ENCODE measurements at places on chromosomes 2 and 18.

GRCh38 chr2:232142049-232142448, 180.5 kb downstream of the DIS3L2 start:
- DNase-seq: peak; percentile 65

DNA sequence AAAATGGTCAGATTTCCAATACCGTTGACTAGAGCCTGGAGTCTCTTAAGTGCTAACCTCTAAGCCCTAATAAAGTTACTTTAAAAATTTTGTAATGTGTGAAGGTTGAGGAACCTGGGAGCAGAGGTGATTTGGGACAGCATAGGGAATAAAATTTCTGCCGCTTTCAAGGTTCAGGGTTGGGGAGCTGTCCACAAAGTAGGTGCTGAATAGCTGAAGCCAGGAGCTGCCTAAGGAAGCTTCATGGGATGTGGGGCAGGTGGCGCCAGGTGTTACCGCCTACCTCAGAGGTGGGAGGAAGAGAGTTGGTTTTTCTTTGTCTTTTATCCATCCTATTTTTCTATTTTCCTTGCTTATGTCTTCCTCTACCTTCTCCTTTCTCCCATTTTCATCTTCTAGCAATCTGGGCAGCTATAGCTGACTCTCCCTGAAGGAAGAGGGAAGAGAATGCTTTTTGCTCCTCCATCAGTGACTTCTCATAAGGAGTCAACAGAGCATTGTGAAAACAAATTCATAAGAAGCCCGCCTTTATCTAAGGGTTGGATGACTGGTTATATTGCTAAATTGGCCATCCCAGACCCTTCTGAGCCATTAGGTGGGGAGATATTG, 178.7 kb downstream of the CLIP4 start:
- peak; percentile 83 for DNase-seq

DNA sequence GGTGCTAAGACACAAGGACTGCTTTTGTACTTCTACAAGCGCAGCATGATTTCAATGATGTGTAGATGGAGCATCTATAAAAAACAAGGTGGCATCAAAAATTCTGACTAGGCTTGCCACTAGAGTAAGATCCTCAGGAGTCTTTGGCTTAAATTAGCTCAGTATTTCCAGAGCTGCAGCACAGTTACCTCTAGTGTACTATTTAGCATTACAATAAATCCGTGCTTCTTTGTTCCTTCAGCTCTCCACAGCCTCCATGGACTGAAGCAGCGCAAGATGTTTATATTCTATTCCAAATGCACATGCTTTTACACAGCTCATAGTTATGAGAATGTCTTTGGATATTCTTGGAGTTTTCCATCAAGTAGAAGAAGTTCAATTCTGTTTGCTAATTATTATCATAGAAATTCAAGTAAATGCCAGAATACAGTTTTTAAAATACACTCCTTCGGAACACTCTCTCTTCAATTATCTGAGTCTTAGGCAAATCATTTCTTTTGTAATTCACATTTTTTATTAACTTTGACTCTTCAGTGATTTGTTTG, 1133.0 kb upstream of the LRRTM1 start:
- DNase-seq: peak; percentile 6

GRCh38 chr18:9905401-9905922, 8.4 kb upstream of the VAPA start:
- DNase-seq: no peak

- peak; percentile 20 for DNase-seq
These were observed 274.6 kb downstream of the LRATD1 start for GRCh38 chr2:14907014-14907612.

GRCh38 chr2:102236132-102236531, 49.3 kb downstream of the IL1RL2 start:
- DNase-seq: no peak

DNA sequence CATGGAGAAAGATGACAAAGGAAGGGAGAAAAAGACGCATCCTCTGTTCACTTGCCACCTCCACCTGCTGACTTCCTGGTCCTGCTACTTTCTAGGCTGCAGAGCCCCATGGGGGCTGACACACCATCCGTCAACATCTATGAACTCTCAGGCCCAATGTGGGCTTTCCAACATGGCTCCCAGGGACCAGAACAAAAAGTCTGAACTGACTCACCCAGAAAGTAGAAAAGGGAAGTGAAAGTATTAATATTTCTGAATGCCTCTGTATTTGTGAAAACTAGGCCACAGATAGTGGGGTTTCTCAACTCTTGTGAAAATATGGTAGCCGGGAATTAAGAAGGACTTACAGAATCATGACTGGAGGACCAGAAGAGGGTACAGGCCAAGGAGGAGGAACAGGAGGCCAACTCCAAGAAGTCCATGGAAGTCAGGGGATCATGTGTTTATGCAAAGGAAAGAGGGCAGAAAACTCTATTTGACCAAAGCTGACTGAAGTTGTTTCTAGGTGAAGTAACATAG, 123.1 kb upstream of the CAB39 start:
- DNase-seq: no peak

DNA sequence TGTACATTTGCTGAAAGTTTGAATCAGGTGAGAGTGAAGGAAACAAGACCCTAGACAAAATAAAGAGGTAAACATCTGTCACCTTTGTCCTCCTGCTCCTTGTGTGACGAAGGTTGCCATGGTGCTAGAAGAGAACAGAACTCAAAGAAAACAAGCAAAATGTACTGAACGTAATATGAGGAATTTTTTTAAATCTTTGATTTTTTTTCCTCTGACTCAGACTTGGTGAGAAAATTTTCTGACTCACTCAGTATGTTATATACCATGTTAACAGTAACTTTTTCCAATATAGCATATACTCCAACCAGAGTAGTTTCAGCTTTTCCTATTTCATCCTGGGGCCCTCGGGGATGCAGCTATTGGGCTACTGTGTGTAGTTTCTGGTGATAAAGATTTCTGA, 2114.6 kb upstream of the PIK3C3 start:
- DNase-seq: no peak

DNA sequence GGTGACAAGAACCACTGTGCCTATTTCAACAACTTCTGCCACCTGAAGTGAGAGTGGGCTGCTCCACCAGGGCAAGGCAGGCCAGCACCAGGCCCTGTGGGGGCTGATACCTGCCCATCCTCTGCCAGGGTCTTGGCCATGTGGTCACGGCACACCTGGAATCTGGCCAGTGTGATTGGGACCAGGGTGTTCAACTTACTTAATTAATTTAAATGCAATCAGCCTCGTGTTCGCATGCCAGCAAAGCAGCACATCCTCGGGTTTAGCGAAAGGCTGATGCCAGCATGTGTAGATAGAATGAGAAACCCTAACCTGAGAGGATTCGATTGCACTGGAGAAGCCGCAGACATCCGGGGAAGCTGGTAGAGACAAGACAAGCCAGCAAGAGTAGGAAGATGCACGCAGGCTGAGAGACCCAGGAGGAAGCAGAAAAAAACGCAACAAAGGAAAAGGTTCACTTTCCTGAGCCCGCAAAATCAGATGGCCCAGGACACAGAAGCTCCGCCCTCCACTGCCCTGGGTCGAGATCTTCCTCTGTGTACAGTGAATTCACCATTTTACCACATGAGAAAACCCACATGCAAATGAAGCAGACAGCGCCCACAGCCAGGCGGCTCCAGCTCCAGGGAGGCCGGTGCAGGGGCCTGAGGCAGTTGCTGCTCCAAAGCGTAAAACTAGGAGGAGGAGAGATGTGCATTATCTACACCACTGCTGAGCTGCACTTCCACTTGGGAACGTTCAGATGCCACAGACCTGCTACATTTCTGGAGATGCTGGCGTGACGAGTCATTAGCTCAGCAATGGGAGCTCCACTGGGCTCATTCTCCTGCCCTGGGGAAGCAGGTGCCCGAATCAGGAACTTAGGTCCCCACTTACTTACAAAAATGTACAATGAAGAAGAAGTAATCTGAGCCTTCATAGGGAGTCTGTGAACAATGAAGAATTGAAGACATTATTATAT, 92.1 kb downstream of the TMEM18 start:
- no peak for DNase-seq

DNA sequence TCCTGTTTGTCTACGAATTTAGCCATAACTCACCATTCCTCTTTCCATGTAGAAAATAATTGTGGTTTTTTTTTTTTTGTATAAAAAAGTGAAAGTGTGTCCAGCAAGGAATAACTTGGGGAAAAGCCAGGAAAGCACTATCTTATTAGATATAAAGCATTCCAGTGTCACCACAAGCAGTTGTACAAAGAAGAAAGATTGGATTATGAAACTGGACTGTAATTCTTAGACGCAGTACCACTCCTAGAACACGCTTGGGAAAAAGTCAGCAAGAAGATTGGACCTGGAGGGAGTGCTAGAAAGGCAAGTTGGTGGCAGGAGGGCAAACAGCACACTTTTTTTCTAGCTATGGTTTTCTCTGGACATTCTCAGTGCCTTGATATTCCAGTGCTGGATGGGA, 186.7 kb downstream of the PARD3B start:
- no peak for DNase-seq

DNA sequence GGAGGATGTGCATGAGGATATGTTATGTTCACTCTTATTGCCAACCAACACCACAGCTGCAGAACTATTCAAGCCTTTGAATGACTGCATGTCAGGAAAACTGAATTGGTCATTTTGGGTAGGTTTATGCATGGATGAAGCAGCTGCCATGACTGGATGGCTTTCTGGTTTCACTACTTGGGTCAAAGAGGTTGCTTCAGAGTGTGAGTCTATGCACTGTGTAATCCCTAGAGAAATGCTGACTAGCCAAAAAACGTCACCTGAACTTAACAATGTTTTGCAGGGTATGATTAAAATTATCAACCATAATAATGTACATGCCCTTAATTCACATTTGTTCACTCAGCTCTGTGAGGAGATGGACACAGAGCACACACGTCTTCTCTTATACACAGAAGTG, 206.7 kb upstream of the RBBP8 start:
- no peak for DNase-seq

DNA sequence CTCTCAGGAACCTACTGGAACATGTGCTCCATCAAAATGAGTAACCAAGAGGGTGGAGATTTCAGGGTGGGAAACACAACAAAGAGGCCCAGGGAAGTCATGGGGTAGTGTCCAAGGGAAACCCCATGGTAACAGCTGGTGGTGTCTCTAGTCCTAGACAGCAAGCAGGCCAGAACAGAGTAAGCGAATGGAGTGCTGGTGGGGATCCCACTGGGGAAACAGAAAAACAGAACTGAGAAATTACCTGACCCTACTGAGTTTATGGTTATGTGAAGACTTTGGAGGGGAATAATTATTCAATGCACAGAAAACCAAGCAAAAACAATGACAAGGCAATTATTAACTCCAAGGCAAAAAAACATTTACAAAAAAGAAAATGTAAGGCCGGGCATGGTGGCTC, 16.9 kb downstream of the ERCC3 start:
- no peak for DNase-seq

DNA sequence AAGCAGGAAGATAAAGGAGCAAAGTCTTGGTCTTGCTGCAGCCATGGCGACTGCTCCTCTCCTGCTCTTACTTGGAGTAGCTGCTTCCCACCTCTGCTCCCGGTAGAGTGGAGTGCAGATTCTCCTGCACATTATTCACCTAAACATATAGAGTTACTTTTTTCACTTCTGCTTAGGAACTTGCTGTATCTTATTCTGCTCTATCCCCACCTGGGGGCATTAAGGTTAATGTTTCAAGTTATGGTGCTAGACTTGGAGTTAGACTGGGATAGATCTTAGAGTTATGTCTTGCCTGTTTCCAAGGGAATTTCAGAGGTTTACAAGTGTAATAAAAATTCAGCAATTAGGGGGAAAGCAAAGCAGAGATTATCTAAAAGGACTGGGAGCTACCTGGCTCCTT, 144.2 kb downstream of the SETBP1 start:
- no peak for DNase-seq

DNA sequence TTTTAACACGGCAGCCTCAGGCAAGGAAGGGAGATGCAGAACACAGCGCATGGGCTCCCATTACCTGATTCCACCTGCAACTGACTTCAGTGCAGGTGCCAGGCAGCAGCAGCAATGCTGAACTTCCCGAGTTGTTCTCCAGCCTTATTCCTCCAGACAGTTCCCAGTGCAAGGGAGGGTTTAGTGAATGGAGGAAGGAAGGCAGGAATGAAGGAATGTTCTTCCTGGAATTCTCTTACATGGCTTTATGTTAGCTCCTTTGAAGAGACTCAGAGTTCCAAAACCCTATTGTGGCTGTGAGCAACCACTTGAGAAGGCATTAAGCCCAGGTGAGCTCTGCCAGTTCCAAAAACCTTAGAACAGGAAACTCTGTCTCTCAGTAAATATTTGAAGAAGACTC, 45.5 kb downstream of the SERPINB7 start:
- DNase-seq: no peak

GRCh38 chr2:72919414-72920317, 2.3 kb downstream of the EMX1 start:
- DNase-seq: no peak

DNA sequence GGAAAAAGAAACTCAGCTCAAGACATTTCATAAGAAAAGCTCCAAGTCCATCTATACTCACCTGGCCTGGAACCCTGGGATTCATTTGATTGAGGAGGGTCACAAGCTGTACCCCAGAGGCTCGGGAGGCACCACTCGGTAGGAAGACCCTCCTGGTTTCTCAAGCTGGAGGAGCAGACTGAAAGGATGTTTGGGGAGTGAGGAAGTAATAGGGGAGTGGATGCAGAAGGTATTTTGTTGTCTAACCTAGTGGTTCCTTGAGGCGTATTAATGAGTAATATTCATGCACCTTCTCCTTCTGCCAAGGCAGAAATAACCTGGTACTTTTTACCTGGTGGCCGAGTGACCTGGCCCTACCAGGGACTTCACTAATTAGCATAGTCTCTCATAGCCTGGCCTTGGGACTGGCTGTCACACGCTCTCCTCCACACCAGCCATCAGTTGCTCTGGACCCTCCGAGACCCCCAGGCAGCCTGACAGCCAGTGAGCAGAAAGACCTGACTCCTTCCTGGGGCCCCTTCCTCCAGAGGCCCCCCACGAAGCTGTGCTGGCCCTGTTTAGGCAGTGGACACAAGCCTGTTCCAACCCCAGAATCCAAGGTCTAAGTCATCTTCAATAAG, 161.4 kb downstream of the BCL2 start:
- no peak for DNase-seq

GRCh38 chr2:2502201-2502549, 171.1 kb upstream of the MYT1L start:
- no peak for DNase-seq

DNA sequence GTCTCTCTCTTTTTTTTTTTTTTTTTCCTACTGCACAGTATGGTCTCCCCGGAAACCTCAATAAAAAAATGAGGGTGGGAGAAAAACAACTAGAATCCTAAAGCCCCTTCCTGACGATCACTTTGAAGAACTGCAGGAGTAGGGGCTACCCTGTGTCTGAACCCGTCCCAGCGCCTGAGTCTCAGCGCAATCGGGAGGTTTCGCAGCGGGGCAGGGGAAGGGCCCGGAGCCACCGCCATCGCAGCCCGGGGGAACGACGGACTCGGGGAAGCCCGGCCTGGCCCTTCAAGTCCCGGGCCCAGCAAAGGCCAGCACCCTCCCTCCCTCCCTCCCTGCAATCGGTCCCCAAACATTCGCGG, 411 bp downstream of the NARS1 start:
- DNase-seq: peak; percentile 45

GRCh38 chr2:47301731-47302130, 101.2 kb upstream of the MSH2 start:
- no peak for DNase-seq

Data from iPS-NIHi11 (cell line).